ENCODE measurements at places on chromosomes 6 and 20. TPM values are rescaled to one million over a fixed set of nuclear protein-coding genes. Genes with fewer than 3 reads are reported as not detected.

DNA sequence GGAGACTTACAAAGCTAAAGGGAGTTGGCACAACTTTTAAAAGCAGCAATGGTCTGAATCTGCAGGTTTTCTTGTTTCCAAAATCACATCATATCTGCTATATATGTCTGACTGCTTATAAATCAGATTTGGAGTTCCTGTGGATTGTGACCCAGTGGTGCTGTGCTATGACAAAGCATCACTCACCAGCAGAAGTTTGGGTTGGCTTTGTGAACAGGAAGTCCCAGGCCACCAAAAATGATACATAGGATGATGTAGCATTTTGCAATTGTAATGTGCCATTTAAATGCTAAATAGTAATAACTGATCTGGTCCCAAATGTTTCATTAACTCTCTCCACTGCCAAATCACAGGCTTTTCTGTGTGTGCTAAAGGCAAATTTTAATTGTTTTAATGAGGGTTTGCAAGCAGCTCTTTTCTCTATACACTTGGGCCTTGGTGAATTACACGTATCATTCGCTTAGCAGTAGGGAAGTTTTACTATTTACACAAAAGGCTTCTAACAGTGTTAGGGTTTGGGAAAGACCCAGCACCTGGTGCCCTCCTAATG lies 60.8 kb downstream of the SYNDIG1 start:
- no peak for DNase-seq

GRCh38 chr6:92180090-92180489 lies 1239.3 kb downstream of the EPHA7 start:
- DNase-seq: no peak

GRCh38 chr6:39572661-39573340 lies 152.4 kb downstream of the KIF6 start:
- DNase-seq: no peak

- no peak for DNase-seq
Measured at GRCh38 chr20:9809271-9809670, 29.6 kb downstream of the PAK5 start.

- no peak for DNase-seq
Measured at GRCh38 chr20:819680-820322, 13.7 kb upstream of the FAM110A start.

GRCh38 chr6:106046116-106046853 lies 39.9 kb upstream of the PRDM1 start:
- DNase-seq: no peak

- no peak for DNase-seq
Measured at GRCh38 chr6:518218-518617, 126.7 kb downstream of the IRF4 start.

Gene SMOC2
- not detected for polyA plus RNA-seq

Gene HLA-DPA1
- not detected for polyA plus RNA-seq
